Smooth muscle cell of bladder (primary cell): ENCODE measurements at places on chromosomes 11 and 22. TPM values are rescaled to one million over a fixed set of nuclear protein-coding genes. Genes with fewer than 3 reads are reported as not detected.

CCDC15 gene
- 0.65 and 0.71 TPM in 2 replicates for total RNA-seq

UEVLD gene
- total RNA-seq, result 21.1 and 21.6 TPM in 2 replicates

TRPM5 gene
- total RNA-seq, result not detected in 2 replicates

SCN3B gene
- not detected in 2 replicates for total RNA-seq

OR52E8 gene
- not detected in 2 replicates for total RNA-seq

TMEM223 gene
- 12.8 and 16.0 TPM in 2 replicates for total RNA-seq

SLC37A2 gene
- total RNA-seq, result 0.18 and 0.43 TPM in 2 replicates

LRRC32 gene
- 15.9 and 66.8 TPM in 2 replicates for total RNA-seq

SAA4 gene
- total RNA-seq, result not detected in 2 replicates

P2RY6 gene
- 0.14 and 0.18 TPM in 2 replicates for total RNA-seq

GPHA2 gene
- total RNA-seq, result not detected in 2 replicates

ACR gene
- not detected in 2 replicates for total RNA-seq

GDPD5 gene
- 4.1 and 9.0 TPM in 2 replicates for total RNA-seq

SIDT2 gene
- total RNA-seq, result 21.3 and 25.2 TPM in 2 replicates

SCGB2A2 gene
- not detected in 2 replicates for total RNA-seq

DDI1 gene
- total RNA-seq, result under 0.01 TPM in 1 of 2 replicates, not detected in the other

P4HA3 gene
- 20.8 and 35.9 TPM in 2 replicates for total RNA-seq

GRAMD1B gene
- 0.71 and 0.83 TPM in 2 replicates for total RNA-seq

ACRV1 gene
- total RNA-seq, result not detected in 2 replicates

MRGPRF gene
- total RNA-seq, result 29.7 and 29.9 TPM in 2 replicates

SPECC1L gene
- 24.3 and 35.4 TPM in 2 replicates for total RNA-seq

ALKBH3 gene
- 36.5 and 42.4 TPM in 2 replicates for total RNA-seq

SYTL2 gene
- 29.2 and 33.4 TPM in 2 replicates for total RNA-seq

SCGB1D2 gene
- total RNA-seq, result not detected in 2 replicates

UBQLNL gene
- 0.14 and 0.18 TPM in 2 replicates for total RNA-seq

PAX6 gene
- total RNA-seq, result under 0.01 TPM in 1 of 2 replicates, not detected in the other

FOLR1 gene
- total RNA-seq, result not detected in 2 replicates

DDTL gene
- total RNA-seq, result 0.85 and 0.92 TPM in 2 replicates

CYP2D6 gene
- 0.14 and 1.6 TPM in 2 replicates for total RNA-seq

PANX2 gene
- total RNA-seq, result 0.85 and 1.0 TPM in 2 replicates

ZFTA gene
- 7.4 and 10.2 TPM in 2 replicates for total RNA-seq

JAML gene
- not detected in 2 replicates for total RNA-seq

TRIM49D1 gene
- not detected in 2 replicates for total RNA-seq
